Activated T-helper 1 cell treated with anti-CD3 and anti-CD28 coated beads, Interleukin-2, amount 50 U/mL, for 16 hours (primary cell): ENCODE measurements at places on chromosomes 13 and 19.

DNA sequence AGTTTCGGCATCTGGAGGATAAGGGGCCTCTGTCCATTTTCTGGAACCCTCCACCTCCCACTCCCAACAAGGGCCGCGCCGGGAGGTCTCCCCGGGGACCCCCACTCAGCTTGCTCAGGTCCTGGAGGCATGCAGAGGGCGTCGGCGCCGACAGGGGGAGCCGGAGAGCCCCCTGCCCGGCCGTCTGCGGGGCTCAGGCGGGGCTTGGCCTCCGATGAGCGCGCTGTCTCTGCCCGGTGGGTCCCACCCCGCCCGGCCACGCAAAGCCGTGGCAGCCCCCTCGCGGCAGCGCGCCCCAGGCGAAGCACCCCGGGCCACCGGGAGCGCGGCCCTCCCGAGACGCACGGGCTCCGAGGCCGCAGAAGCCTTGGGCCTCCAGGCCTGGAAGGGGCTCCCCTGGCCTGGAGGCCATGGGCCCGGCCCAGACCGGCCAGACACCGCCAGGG lies 149.7 kb upstream of the ZNF536 start:
- no peak for DNase-seq

GRCh38 chr13:58795715-58796114 lies 1164.2 kb downstream of the PCDH17 start:
- DNase-seq, result no peak

- no peak for DNase-seq
These were observed 9.2 kb downstream of the KANK3 start for GRCh38 chr19:8333767-8334457.

DNA sequence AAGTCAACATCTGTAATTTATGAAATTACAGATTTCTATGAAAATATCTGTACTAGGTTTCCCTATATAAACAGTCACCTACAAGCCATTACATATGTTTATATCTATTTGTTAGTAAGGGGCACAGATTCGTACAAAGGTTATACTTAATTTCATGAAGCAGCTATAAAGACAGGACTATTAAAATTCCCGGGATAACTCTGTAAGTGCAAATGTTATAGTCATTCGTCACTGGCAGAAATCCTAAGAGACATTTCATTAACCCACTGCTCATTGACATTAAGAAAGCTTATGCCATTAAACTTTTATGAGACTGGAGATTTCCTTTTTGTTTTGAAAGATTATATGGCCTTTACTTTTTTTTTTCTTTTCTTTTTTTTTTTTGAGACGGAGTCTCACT lies 122.9 kb downstream of the MYO16 start:
- no peak for DNase-seq

GRCh38 chr19:57273014-57273413 lies 7.3 kb upstream of the ZNF460 start:
- DNase-seq, result no peak

DNA sequence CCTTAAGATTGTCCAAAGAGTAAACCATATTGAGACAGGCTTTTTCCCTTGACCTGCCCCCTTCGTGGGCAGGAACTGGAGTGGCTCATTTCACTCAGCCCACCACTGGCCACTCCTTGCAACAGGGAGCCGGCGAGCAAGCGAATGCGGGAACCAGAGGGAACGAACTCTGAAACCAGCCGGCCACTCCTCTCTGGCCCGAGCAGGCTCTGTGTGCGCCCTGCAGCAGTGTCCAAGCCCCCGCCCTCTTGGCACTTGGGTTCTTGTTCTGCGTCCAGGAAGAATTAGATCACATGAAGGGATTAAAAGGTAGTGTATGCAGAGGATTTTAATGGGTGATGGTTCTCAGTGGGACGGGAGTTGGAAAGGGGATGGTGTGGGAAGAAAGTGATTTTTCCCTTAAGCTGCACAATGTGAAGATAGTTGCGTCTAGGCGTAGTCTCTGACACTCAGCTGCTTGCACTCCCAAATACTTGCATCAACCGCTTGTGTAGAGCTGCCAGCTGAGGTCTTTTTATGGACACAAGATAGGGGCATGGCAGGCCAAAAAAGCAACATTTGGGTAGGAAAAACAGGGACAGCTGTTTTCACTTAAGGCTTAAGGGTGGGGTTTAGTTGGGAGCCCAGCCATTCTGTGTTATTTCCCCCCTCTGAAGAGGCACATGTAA lies 1209.7 kb upstream of the PCDH20 start:
- no peak for DNase-seq

DNA sequence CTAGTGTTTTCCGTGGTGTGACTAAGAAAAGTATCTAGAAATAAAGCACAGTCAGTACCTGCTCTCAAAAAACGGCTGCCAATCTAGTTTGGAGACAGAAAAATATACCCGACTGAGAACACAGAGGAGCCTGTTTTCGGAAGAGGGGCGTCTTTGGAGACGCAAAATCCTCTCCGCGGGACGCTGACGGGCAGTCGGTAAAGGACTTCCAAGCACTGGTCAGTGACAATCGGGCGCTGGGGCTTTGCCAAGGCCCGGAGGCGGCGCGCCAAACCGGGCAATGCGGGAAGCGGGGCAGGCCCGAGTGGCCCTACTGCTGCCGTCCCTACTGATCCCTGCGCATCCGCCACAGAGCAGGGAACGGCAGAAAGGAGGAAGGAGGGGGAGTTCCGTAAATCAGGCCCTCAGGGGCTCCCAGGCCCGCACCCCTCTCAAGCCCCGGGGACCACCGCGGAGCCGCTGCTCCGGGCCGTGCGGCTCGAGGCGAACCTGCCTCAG lies 588 bp upstream of the DPY19L3 start:
- DNase-seq, result no peak

GRCh38 chr13:26878438-26878837 lies 117.9 kb upstream of the GPR12 start:
- DNase-seq, result no peak

DNA sequence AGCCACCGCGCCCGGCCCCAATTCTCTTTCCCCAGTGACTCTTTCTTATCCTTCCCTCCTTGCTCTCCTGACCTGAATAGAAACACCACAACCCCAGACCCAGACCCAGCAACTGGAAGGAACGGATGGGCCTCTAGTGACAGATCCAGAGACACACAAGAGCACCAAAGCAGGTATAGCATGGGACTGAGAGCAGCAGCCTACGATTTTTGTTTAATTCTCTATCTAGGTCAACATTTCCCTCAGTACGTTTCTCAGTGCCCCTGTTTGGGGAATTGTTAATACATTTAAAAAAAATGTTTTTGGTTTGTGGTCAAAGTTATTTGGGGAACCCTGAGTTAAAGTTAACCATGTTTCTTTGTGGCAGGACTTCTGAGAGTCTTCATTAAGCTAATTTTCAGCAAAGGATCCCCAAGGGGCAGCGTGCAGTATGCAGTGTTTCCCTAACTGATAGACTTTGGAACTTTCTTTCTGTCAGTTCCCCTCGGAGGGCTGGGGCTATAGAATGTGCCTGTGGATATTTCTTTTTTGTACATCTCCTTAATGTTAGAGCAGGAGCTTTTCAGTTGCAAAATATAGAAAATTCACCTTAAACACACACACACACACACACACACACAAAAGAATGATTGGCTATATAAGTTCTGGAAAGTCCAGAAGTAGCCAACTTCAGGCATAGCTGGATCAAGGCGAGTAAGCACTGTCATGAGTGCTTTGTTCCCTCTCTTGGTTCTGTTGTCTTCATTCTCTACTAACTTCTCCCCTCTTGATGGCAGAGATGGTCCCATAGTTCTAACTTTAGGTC lies 6.3 kb downstream of the FXYD5 start:
- no peak for DNase-seq

- DNase-seq, result no peak
These were observed 200.2 kb downstream of the FOXO1 start for GRCh38 chr13:40466272-40466671.
